ENCODE measurements at places on chromosomes 1 and 21.
A peak's percentile ranks its signal among the peaks of the same experiment; 100 is the strongest.

GRCh38 chr21:36055551-36055950, 4.8 kb downstream of the SETD4 start:
- DNase-seq, result no peak

DNA sequence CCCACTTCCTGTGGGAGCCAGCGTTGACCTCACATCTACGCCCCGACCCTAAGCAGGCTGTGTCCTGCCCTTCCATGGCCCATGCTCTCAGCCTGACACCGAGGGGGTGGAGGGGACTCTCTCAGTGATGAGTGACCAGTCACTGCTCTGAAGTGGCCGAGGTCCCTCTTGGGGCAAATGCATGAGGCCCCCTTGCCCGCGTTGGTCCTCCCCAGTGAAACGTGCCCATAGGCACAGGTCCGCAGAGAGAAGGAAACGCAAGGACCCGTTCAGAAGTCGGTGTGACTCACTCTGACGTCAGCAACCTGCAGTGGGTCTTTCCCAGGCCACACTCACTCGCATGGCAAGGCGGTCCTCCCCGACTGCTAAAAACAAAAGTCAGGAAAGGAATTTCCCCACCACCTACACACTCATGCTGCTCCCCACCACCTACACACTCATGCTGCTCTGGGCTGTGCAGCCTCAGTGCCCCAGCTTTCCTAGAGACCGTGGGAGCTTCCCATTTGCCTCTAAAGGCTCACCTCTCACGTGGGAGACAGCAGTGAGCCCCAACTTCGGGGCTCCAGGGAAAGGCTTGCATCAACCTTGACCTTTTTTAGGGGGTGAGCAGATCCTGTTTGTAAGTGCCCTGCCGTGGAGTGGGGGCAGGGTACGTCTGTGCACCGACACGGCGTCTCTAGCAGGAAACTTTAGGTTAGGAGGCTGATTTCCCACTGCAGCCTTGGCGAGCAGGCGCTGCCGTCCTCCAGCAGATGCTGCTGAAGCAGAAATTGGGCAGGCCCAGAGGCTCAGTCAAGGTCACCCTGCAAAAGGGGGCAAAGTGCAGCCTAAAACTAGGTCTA, 11.4 kb downstream of the UBASH3A start:
- DNase-seq, result peak; percentile 90

DNA sequence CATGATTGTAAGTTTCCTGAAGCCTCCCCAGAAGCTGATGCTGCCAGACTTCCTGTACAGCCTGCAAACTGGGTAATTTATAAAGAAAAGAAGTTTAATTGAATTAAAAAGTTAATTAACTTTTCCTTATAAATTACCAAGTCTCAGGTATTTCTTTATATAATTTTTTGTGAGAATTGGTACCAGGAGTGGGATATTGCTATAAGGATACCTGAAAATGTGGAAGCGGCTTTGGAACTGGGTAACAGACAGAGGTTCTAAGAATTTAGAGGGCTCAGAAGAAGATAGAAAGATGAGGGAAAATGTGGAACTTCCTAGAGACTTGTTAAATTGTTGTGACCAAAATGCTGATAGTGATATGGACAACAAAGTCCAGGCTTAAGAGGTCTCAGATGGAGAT, 163.1 kb downstream of the PTPRU start:
- DNase-seq, result no peak

GRCh38 chr1:194102607-194103006, 916.2 kb upstream of the B3GALT2 start:
- DNase-seq, result no peak

DNA sequence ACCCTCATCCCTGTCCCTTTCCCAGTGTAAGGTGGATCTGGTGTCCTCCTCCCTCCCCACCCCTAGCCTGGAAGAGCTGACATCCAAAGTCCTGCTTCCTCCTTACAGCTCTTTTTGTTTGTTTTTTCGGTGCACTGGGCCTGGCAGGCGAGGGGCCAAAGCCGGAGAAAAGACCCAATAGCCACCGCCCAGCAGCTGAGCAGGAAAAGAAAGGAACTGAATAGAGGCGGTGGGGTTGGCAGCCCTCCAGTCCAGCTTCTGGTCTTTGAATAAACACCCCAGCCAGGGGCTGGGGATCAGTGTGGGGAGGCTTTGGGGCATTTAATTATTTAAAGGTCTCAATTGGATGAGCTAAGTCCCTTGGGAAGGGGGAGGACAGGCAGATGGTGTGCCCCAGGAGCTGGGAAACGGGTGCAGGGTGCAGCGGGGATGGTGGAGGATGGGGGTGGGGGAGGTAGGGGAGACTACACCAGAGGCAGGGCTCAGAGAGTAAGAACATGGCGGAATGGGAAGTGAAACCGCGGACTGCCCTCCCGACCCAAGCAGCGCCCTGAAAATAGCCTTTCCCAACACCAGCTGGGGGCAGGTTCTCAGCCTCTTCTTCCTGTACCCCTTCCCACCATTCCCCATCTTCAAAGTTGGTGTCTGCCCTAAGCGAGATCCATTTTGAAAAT, 20.2 kb downstream of the BTG2 start:
- no peak for DNase-seq

DNA sequence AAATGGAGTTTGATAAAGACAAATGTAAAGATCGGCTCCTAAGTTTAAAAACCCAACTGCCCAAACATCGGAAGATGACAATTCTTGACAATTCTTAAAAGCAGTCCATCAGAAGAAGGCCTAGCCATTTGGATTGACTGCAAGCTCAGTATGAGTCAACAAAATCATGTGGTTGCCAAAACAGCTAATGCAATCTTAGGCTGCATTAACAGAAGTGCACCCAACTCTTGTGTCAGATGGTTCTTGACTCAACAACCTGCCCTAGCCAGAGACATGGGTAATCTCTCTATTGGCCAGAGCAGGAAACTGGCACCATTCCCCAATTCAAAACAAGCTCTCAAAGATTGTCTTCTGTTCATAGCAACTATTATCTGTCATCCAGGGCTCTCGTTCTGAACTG, 9.9 kb upstream of the NCF2 start:
- no peak for DNase-seq

- peak; percentile 63 for DNase-seq
Observed at GRCh38 chr1:12618965-12619791, 1.2 kb upstream of the DHRS3 start.

- DNase-seq, result no peak
Observed at GRCh38 chr21:35473496-35473895, 424.4 kb upstream of the RUNX1 start.

DNA sequence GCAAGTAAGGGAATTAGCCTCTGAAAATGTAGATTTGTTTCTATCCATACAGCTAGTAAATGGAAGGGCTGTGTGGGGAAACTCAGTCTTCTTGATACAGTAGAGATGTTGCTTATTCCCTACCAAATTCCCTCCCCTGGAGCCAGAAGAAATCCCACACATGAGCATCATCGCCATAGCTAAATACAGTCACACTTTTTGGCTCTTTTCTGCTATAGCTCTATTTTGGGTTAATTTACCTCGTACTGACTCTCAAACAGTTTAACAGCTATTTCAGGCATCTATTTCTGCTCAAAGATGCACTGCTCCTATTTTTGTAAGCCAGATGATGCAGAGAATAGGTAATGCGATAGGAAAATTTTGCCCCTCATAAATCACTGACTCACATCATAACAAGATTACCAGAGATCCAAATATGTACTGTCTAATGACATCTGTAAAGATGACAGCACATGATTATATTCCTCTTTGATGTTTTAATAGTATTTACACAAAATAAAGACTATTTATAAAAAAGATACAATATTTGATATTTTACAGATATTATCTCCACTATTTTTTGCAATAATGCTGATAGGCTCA, 58.6 kb downstream of the XCL1 start:
- no peak for DNase-seq

DNA sequence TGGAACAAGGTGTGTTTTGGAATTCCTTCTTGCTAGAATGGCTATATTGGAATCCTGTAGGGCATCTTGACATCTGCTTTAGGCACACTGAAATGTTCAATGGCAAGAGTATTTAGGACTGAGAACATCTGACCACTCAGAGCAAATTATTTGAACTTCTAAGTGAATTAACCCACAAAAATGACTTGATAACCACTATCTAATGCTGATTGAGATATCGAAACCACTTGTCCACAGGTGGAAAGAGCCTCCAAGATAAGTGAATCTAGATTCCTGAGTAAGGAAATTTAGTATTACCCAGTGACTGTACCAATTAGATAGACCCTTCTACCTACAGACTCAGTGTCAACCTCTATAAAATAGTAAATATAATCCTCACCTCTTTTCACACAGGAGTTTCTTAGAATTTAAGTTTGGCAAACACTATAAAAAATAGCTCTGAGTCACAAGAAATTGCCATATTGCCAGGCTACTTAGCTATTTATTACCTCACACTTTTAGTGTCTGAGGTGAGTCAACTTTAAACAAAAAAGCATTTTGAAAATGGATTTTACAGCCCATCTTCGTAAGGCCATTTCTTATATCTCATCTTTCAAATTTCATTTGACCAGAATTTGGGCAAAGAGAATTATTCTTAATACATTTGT, 421.8 kb downstream of the PTBP2 start:
- no peak for DNase-seq

- no peak for DNase-seq
Observed at GRCh38 chr1:50265790-50266314, 157.1 kb downstream of the ELAVL4 start.

- no peak for DNase-seq
Observed at GRCh38 chr1:37362594-37363385, 111.6 kb upstream of the ZC3H12A start.

- no peak for DNase-seq
Observed at GRCh38 chr1:1687846-1688245, 4.7 kb downstream of the SLC35E2B start.

GRCh38 chr21:43291347-43291950, 122.6 kb downstream of the CRYAA start:
- no peak for DNase-seq

DNA sequence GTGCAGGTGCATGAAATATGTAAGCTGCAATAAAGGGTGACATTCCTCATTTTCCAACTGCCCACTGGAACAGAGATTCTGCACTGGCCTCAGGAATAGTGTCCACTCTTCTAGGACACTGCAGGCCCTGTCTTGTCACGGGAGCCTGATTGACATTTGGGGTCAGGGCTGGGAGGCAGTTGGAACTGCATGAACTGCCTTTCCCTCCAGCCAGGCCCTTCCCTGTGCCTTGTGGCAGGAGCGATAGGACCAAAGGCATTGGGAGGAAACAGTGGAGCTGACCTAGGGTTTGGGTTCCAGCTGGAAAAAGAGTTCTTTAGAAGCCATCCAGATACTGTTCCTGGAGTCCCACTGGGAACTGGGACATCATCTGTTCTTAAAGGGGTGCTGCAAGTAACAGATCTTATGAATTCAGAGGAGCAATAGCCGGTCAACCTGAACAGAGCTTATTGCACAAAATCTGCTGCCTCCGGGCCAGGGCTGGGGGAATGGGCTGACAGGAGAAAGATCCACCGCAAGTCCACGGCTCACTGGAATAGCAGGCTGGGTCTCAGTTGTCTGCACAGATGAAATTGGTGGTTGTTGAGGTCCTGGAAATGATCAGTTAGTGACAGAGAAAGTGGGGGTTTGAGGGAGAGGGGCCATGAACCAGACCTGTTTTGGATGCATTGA, 451.7 kb downstream of the CAMTA1 start:
- DNase-seq, result no peak

- no peak for DNase-seq
Observed at GRCh38 chr1:112666946-112667345, 7.5 kb upstream of the MOV10 start.

- no peak for DNase-seq
Observed at GRCh38 chr1:25026730-25027450, 96.8 kb upstream of the RUNX3 start.

- no peak for DNase-seq
Observed at GRCh38 chr1:179177182-179177581, 52.3 kb downstream of the ABL2 start.

GRCh38 chr1:43367026-43367903, 546 bp downstream of the ELOVL1 start:
- peak; percentile 42 for DNase-seq

DNA sequence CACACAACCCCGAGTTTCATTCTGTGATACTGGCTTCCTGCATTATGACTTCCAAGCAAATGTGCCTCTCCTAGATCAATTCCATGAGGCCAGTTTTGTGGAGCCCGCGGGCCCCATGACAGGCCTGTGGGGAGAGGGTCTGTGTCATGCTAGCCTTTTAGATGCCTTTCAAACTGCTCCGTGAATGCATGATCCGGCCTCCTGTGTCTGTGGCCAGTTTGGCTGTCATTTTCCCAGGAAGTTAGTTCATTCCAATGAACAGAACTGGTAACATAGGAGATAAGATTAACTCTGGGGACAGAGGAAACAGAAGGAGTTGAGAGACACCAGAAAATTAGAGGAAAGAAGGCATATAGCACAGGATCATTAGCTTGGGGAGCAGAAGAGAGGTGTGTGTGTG, 3.2 kb downstream of the FNDC7 start:
- no peak for DNase-seq

- no peak for DNase-seq
Observed at GRCh38 chr1:213171711-213172110, 120.7 kb downstream of the RPS6KC1 start.

- DNase-seq, result no peak
Observed at GRCh38 chr1:173042806-173043205, 7.9 kb downstream of the TNFSF18 start.

DNA sequence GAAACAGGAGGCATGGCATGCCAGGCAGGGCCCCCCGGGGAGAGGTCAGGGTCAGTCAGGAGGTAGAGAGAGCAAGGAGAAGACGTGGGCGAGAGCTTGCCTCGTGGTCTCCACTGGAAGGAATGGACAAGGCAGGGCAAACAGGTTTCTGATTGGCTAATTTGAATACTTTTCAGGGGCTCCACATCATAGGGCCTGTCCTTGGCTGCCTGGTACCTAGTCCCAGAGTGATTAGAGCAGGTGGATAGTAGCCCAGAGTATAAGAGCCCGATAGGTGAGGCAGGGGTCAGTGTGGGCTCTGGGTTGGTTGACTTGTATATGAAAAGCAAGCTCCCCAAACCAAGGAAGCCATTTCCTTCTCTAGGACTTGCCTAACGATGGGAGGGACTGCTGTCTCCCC, 178.6 kb downstream of the ZP4 start:
- DNase-seq, result no peak

GRCh38 chr1:226708342-226708780, 30.7 kb downstream of the ITPKB start:
- no peak for DNase-seq

- no peak for DNase-seq
Observed at GRCh38 chr1:53712276-53712675, 26.7 kb downstream of the GLIS1 start.

GRCh38 chr1:39405358-39405757, 86.1 kb upstream of the BMP8A start:
- DNase-seq, result no peak

GRCh38 chr1:159802111-159802510, at the start of gene FCRL6:
TSS of gene FCRL6 (plus strand) at chr1:159802360. CDS start at chr1:159802425, 65 bp downstream.
- no peak for DNase-seq

GRCh38 chr1:232904566-232904965, 45.8 kb upstream of the NTPCR start:
- DNase-seq, result peak; percentile 29

DNA sequence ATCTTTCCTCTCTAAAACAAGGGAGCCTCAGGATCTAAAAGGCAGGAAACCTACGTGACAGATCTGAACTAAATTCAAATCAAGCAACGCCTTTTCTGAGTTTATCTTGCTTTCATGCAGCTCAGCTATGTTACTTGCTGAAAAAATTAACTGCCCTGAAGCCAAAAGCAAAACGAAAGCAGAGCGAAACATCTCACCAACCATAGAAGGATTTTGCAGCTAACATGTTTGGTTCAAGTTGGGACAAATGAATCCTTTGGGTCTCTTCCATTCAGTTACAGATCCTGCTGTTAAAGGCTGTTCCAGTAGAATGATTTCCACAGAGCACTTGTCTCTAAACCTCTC, 482 bp downstream of the SLC2A5 start:
- no peak for DNase-seq
